ENCODE measurements at places on chromosomes 3 and 15.

- no peak for DNase-seq
Observed at GRCh38 chr15:75455982-75456531, 4.6 kb upstream of the SIN3A start.

- no peak for DNase-seq
Observed at GRCh38 chr3:82293867-82294266, 532.4 kb upstream of the GBE1 start.

DNA sequence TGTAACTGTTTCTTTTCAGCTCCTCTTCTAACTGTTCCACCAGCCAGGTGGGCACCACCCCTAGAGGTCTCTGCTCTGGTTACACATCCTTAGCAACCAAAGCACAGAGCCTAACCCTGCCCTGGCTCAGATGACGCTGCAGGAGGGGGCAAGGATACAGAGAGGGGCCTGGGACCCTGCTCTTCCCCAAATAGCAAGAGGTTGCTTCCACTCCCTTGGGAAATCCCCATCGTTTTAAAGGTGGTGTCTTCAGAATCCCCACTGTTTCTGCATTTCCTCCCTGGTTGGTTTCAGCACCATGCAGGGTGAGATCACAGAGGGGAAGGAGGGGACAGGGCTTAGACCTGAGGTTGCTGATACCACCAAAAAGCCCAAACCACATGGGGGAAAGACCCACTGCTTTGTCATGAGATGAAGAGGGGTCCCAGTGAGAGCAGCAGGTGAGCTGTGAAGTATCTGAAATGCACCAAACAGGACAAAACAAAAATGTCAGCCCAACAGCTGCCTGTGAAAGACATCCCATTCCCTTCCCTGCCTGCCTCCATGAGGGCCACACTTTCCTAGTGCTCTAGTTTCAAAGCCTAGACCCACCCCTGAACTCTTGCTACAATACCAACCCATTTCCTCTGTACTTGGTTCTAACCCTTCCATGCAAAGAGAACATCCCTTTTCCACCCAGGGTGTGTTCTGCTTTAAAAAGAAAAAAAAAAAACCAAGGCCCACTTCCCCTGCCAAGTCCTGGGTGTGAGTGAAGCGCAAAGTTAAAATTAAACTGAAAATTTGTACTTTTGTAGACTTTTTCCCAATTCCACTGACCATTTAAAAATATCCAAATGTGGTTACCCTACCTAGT is 29.0 kb downstream of the ANP32A start:
- DNase-seq: no peak

GRCh38 chr3:195580744-195581443 is 2.8 kb downstream of the APOD start:
- peak; percentile 28 for DNase-seq

GRCh38 chr3:77825001-77825827 is 785.3 kb downstream of the ROBO2 start:
- DNase-seq: peak; percentile 36

DNA sequence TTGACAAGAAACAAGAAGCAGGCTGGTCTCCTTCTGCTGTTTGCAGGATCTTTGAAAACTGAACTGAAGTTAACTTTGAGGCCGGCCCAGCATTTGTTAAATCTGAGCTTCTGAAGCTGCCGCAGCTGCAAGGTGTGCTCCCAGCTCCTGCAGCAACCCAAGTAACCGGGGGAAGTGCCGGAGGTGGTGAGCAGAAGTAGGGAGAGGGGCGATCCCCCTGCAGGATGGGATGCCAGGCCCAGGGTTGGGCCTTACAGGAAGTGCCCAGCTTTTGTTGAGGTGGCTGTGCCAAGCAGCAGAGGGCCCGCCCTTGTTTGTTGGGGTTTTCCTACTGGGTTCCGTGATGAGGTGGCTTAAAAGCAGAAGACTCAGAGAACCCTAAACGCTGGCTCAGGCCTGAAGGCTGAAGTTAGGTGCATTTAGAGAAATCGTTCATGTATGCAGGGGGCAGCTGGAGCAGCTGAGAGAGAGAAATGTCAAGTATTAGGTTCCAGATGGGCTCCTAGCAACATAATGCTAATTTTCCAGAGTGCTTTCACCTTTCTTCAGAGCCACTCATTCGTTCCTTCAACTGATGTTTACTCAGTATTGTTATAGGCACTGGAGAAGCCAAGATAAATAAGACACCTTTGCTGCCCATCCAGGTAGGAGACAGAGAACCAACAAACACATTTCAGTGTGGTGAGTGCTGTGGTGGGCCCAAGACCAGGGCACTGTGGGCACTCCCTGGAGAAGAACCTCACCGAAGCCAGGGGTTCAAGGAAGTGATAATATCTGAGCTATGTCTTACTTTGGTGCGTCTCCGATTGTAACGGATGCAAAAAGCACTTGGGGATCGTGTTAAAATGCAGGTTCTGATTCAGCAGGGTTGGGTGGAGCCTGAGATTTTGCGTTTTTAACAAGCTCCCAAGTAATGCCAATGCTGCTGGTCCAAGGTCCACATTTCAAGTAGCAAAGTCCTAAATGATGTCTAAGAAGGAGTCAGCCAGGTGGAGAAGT is 42.2 kb upstream of the PLCL2 start:
- no peak for DNase-seq

- DNase-seq: no peak
Observed at GRCh38 chr3:179074656-179075055, 3.0 kb upstream of the ZMAT3 start.

DNA sequence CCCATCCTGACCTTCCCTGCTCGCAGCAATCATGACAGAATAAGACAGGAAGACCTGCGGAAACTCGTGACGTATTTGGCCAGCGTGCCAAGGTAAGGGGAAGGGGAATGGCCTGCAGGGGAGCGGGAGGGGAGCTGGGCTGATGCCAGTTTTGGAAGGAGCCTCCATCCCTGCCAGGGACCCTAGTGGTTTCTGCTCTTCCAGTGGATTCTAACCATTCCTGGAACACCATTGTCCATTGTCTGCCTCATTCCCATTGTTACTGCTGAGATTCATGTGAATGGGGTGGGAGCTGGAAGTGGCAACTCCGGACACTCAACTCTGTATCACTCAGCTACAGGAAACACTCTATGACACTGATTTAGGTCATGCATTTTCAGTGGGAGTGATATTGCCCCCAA is 242.9 kb upstream of the ROPN1 start:
- no peak for DNase-seq

DNA sequence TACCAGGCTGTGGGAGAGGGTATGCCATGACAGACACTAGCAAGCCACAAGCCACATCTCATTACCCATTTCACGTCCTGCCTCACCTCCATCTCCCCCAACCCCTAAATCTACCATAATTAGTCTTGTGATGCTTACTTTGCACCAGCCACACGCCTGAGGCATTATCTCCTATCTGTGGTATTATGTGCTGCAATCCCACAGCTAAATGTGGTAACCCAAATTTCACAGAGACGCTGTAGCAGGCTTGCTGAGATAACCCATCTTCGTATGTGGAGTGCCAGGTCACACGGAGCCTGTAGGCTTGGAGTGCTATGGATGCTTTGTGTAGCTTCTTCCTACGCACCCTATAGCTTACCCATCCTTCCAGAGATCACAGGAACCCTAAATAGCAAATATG is 256.7 kb upstream of the KCNH8 start:
- DNase-seq: no peak

- no peak for DNase-seq
Observed at GRCh38 chr3:19885468-19885867, 48.5 kb downstream of the EFHB start.

GRCh38 chr3:97579365-97579764 is 185.2 kb upstream of the ARL6 start:
- no peak for DNase-seq

DNA sequence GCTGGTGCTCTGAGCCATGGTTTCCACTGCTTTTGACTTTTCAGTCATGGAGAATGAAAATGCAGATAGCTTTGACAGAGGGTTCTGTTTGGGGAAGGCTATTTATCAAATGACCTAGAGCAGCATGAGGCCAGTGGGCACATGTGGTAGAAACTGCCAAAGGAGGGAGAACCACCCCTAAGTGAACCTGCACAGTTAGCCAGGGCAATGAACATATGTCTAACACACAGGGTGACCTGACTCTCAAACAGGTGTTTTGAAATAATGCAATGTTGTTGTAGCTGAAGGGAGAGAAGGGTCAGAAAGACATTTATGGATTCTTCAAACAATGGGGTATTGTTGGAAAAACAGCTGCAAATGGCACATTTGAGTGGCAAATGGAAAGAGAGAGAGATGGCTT is 174.4 kb upstream of the FAM3D start:
- DNase-seq: no peak

DNA sequence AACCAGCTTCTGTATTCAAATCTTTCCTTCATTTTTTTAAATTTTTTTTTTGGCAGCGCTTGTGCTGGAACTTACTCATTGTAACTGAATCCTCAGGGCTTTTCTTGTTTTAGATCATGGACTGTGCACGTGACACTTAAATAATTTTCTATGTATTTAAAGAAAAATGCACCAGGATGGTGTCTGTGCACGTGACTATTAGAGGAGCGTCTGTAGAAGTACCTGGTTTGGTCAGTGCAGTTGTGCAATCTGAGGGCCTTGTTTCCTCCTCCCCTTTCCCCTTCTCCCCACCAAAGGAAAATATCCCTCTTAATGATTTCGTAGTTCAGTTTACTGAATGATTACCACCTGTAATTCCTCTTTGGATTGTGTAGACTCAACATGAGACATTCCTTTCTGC is 31.3 kb downstream of the EDEM1 start:
- no peak for DNase-seq

- no peak for DNase-seq
Observed at GRCh38 chr3:4432259-4432658, 34.8 kb downstream of the SUMF1 start.

GRCh38 chr3:9793161-9793781 is 389 bp downstream of the ARPC4 start:
- DNase-seq: no peak

GRCh38 chr15:37133602-37134001 is 33.3 kb upstream of the MEIS2 start:
- DNase-seq: no peak

DNA sequence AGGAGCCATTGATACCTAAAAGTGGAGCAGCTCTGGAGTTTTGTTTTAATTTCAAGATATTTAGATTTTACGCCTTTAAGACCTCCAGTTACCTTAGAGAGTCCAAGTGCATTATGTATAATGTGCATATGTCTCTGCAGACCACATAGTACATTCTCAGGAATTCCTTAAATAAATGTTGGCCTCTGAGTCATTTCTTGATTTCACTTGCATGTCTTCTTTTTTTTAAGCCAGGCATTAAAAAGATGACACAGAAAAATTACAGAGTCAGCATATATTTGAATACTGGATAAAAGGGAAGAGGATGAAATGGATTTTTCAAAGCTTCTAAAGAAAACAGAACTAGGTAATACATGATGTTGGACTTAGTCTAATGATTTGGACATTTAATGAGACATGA is 125.2 kb downstream of the TMCO5A start:
- no peak for DNase-seq

- DNase-seq: no peak
Observed at GRCh38 chr3:132773071-132773619, 50.9 kb upstream of the NPHP3 start.

DNA sequence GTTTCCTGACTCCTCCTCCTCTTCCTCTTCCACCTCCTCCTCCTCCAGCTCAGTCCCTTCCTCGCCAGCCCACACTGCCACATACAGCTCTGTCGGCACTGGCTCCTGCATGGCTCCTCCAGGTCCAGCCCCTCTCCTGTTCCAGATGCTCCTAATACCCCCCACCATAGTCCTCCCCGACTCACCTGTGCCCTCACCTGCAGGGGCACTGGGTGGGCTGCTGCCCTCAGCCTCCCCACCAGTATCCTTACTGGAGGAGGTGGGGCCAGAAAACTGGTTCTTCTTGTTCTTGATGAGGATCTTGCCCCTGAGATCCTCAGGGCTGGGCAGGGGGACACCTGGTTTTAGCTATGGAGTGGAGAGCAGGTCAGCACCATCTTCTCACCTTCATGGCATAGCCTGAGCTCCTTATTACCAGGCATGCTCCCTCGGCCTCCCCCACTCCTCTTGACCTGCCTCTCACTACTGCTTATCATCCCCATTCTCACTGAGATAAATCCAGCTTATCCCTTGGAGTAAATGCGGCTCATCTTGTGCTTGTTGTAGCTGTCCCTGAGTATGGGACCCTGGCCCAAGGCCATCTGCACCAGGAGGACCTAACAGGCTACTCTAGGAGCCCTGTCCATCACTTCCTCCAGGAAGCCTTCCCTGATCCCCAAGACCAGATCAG is 11.0 kb downstream of the PLCB2 start:
- DNase-seq: no peak

- no peak for DNase-seq
Observed at GRCh38 chr15:74239051-74239705, 3.1 kb downstream of the CCDC33 start.

DNA sequence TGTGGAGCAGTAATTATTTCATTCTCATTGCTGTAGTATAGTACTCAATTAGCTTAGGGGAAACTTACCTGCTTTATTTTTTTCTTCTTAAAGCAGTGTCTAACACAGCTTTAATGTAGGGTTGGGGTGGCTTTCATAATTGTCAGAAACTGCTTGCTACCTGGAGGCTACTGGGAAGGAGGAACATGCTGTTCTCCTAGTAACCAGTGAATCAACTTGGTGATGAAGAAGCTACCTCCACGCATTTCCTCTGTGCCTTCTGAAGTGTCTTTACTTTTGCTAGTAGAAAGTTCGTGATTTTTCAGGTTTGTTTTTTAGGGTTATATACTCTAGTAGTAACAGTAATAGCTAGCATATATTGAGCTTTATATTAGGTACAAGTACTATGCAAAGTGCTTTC is 11.5 kb downstream of the FEM1B start:
- no peak for DNase-seq

- DNase-seq: no peak
Observed at GRCh38 chr3:114154321-114154821, 24.5 kb downstream of the DRD3 start.

DNA sequence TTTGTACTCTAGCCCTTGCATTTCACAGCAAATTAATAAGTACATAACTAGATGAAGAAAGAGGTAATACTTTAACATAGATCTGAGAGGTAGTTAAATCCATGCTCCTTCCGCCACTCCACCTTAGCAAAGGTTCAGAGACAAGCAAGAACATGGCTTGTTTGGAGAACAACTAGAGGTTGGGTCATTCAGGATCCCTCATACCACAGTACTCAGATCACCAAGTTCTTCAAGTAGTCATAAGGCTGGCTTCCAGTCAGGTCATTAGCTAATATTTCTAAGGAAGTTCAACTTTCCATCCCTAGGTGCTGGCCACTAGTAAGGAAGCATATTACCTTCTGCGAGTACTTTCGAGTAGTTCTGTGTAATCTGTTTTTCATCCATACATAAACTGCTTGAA is 44.1 kb downstream of the CD200R1 start:
- no peak for DNase-seq

GRCh38 chr3:2937592-2937991 is 172.6 kb downstream of the IL5RA start:
- DNase-seq: no peak

GRCh38 chr3:20104167-20104661 is 64.0 kb downstream of the KAT2B start:
- no peak for DNase-seq
